ENCODE measurements at places on chromosomes 5 and 9.

DNA sequence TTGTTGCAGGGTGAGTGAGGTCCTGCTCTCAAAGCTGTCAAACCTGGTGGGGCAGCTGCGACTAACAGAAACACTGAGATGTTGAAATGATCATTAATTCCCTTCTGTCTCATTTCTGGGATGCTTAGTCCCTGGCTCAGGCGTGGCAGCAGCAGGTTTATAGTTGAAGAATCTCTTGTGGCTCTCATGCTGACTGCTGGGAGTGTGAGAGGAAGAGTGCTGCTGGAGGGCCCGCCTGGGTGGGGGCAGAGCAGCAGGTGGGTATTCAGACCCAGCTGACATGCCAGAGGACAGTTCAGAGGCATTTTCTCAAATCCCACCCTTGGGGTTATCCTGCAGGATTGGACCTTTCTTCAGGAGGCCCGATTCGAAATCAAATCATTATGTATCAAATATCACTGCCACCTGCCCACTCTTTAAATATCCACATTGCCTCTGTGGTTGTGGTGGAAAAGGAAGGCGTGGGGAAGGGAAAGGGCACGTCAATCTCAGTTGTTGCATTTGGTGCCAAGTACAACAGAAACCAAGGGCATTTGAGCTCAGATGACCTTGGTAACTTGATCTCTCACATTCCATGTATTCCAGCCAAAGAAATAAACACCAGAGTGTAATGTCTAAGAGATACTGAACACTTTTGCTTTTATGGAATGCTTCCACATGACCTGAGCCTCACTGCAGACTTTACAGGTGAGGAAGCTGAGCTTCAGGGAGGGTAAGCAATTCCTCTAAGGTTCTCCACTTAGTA is 224.3 kb downstream of the AOPEP start:
- no peak for DNase-seq

DNA sequence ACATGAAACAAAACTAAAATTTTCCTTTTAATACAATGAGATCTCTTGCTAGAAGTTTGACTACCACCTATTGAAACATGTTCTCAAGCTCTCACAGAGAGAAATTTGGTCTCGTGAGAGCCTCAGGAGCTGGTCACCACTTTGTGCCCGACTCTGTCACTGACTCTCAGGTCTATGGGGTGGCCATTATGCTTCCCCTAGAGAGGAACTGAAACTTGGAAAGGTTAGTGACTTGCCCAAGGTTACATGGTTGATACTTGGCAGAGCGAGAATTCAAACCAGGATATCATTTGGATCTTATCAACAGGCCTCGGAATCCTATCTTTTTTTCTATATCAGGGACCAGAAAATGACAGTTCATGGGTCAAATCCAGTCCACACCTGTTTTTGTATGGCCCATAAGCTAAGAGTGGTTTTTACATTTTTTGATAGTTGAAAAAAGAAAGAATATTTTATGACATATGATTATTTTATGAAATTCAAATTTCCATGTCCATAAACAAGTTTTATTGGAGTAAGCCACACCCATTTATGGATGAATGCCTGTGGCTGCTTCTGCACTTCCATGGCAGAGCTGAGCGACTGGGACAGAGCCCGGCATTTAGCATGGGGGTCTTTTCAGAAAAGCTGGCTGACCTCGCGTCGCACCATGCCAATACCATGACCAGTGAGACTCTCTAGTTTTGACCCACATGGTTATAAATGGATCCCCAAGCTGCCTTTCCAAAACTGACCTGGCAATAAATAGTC is 44.8 kb upstream of the EQTN start:
- DNase-seq = no peak

- no peak for DNase-seq
These were observed 184.5 kb upstream of the GNA14 start for GRCh38 chr9:77832639-77833038.

DNA sequence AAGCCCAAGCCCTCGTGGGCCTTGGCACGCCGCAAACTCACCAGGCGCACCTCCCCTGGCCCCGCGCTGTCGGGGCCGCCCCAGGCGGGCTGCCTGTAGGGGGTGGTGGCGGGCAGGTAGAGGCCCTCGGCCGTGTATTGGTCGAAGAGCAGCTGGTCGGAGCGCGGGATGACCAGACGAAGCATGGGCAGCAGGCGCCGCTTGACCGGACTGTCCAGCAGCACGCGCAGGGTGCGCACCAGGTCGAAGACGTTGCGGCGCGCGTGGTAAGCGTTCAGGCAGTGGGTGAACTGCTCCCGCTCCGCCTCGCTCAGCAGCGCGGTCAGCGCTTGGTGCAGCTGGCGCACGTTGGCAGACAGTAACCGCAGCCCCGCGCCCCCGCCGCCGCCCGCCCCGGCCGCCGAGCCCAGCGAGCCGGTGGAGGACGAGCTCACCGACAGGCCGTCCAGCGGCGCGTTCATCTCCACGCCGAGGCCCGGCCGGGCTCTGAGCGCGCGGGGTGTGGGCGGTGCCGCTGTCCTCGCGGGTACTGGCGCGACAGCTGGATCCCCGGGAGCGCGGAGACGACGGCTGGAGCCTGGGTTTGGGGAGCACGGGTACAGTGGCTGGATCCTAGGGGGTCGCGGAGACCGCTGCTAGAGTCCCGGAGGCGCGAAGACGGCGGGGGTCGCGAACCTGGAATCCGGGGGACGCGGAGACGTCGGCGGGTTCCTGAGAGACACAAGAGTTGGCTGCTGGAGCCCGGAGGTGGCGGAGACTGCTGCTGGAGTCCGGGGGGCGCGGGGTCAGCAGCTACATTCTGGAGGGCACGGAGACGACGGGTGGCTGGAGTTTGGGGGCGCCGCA is 709 bp downstream of the WHRN start:
- DNase-seq = no peak

DNA sequence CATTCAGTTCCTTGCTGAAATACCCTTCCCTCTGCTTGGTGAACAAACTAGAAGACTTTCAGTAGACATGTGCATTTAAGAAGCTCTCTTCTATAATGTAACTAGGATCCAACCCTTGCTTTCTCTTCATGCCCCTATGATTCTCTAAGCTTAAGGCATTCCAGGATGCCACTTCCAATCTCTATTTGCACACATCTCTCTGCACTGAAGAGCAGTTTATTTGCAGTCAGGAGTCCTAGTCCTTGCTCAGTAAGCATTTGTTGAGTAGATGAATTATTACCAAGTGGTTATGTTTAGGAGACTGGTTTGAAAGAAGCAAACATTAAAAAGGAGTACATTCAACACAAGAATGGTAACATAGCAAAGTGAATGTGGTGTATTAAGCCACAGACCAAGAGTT is 274.2 kb upstream of the KLF9 start:
- no peak for DNase-seq

DNA sequence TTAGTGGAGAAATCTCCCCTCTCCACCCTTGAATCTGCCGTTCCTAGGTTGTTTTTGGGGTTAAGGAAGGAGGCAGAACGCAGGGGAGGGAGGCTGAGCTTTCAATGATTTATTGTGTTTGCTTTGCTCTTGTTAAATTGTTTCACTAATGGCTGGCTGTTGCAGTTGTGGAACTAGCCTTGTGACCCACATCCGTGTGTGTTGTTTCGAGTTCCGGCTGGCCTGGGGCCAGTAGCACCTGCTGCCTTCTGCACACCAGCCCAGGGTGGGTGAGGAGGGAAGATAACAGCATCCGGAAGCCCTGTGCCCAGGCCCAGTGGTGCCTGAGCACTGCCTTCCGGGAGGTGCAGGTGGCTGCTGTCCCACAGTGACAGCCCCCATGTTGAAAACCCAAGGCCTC is 3.6 kb downstream of the ERGIC1 start:
- DNase-seq = peak; percentile 38

DNA sequence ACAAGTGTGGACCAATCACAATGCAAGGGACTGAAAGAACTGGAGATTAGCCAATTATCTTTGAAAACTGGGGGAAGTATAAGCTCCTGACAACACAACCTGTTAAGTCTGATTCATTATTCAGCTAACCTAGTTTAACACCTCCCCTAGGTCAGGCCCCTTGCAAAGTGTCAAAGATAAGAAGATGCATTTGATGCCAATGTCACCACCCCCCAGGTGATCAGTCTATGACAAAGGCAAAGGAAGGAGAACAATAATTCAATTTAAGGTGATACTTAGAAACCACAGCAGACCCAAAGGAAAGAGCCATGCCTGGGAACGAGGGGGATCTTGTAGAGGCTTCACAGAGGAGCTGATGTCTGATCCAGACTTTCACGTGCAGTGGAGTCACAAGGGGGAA is 137.9 kb downstream of the FBXL7 start:
- no peak for DNase-seq

GRCh38 chr5:158056130-158056825 is 197.3 kb upstream of the CLINT1 start:
- DNase-seq = no peak

GRCh38 chr5:38780945-38781344 is 64.9 kb upstream of the OSMR start:
- DNase-seq = no peak

DNA sequence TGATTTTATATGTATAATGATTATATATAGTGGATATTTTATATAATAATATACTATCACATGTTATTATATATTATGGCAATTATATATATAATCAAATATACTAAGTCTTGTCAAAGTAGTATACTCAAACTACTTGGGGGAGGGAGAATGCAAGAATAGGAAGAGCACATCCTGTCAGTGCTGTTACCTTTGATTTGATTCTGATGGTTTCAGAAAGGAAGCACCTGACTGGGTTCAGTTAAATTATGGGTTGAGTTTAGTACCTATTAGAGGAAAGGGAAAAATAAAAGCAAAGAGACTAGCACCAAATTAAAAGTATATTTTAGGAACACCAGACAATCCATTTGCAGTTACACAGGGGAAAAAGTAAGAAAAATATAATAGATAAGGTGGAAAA is 107.6 kb downstream of the GRIA1 start:
- DNase-seq = no peak

- no peak for DNase-seq
These were observed 88.2 kb upstream of the CLINT1 start for GRCh38 chr5:157947156-157947555.

- DNase-seq = no peak
These were observed 111.0 kb downstream of the DPYSL3 start for GRCh38 chr5:147398860-147399259.

DNA sequence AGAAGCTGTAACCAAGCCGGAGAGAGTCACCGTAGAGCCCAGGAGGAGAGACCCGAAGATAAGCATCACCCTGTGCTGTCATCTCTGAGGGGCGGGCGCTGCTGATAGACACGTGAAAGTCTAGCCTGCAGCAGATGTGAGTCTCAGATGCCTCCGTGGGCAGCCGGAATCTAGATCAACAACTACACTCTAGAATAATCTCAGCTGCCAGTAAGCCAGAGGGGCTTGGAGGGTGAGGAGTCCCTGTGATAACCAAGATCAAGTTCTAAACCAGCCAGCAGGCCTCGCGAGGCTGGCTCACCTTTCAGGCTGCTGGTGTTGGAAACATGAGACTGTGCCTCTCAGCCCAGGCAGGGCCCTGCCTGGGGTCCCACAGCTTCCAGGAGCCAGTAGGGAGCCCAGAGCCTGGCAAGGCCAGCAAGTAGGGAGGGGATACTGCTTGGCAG is 54.1 kb downstream of the DAPK1 start:
- DNase-seq = no peak

- DNase-seq = no peak
These were observed 3.5 kb downstream of the USP20 start for GRCh38 chr9:129838707-129839259.

- no peak for DNase-seq
These were observed 6.8 kb upstream of the RECK start for GRCh38 chr9:36029765-36030528.

DNA sequence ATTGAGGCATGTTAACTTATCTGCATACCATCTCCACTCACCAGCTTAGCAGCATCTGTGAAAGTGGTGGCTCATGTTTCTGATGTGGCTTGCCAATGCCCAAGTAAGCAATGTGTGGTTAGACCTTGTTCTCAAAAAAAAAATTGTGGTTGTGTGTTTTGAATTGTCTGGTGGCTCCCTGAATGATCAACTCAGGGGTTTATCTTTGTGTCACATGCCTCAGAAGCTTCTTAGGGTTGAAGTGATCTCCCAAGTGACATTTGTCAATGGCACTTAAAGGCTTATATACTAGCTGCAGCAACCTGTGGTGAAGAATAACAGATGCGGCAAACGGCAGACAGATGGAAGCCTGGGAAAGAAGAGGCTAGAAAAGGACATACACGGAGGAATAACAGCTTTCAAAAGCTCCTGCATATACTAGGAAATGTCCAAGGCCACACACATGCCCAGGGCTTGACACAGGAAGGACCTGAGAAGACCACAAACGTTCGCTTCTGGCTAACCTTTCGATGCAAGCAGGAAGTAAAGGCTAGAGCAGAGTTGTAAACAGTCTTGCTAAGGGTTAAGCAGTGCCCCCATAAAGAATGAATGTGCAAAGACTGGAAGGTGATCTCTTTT is 42.2 kb upstream of the FSD1L start:
- DNase-seq = peak; percentile 32

- DNase-seq = no peak
These were observed 54.5 kb upstream of the CTNNA1 start for GRCh38 chr5:138698713-138699112.

DNA sequence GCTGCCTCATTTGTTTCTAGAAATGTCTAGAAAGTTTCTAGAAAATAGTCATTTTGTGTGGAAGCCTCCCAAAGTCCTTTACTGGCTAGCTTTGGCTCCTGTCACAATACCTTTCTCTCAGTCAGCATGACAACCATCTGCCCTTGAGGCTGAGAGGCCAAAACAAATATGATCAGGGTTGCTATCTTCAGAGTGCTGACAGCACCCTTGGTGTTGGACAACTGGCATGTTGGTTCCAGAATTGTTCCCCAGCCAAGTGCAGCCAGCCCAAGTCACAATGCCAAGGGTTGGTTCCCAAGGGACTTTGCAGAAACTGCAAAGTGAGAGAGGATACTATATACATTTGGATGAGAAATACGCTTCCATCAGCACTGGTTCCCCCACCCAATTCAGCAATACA is 140.9 kb upstream of the GAS1 start:
- no peak for DNase-seq

- no peak for DNase-seq
These were observed 25.1 kb downstream of the MACROH2A1 start for GRCh38 chr5:135373736-135374515.

DNA sequence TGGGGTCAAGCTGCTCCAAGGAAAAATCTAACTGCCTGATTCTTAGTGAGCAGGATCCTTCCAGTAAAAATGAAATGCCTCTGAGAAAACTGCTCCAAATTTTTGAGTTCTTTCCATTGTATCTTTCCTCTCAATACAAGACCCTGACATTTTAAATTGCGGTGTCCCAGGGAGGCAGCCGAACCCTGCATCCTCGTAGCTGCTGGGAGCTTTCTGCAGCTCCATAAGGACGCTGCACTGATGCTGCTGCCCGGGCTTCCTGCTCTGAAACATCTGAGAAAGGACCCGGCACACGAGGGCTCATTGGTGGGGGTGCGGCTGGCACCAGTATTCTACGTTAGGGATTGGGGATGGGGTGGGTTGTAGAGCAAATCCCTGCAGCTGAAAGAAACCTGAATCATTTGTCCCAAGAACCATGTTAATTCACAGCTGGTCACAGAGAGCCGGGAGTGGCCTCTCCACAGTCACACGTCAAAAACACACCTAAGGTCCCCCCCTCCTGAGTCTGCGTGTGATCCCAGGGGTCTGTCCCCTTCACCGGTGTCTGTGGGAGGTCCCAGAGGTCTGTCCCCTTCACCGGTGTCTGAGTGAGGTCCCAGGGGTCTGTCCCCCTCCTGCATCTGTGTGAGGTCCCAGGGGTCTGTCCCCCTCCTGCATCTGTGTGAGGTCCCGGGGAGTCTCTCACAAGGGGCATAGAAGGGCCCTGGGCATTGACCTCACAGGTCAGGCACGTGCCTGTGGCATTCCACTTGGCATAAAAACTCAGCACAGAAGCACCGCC is 63.4 kb upstream of the ZNF354B start:
- DNase-seq = no peak

- DNase-seq = no peak
These were observed 13.2 kb upstream of the PLEKHG4B start for GRCh38 chr5:78805-79149.

- DNase-seq = no peak
These were observed 818.0 kb upstream of the ZNF608 start for GRCh38 chr5:125564317-125564975.

Data from activated gamma-delta T cell treated with anti-CD3 and anti-CD28 coated beads, Interleukin-2, amount 50 U/mL, for 16 hours (primary cell).